ENCODE measurements at places on chromosomes 3 and 15. TPM values are rescaled to one million over a fixed set of nuclear protein-coding genes. Genes with fewer than 3 reads are reported as not detected.

The ACTC1 gene
- total RNA-seq = 0.25 TPM

The ANKDD1A gene
- total RNA-seq = 12.0 TPM

The UBAP1L gene
- total RNA-seq = 2.0 TPM

The SAMMSON gene
- not detected for total RNA-seq

The ANKUB1 gene
- 0.25 TPM for total RNA-seq

The CHRM5 gene
- 1.2 TPM for total RNA-seq

The CPN2 gene
- total RNA-seq = not detected

The ADCY5 gene
- 22.1 TPM for total RNA-seq

The C3orf22 gene
- total RNA-seq = not detected

The TGM4 gene
- total RNA-seq = not detected

The ATP13A4 gene
- total RNA-seq = 15.7 TPM

The SLC35G2 gene
- 9.3 TPM for total RNA-seq

The EXD1 gene
- total RNA-seq = 0.25 TPM

The RTP1 gene
- total RNA-seq = 0.25 TPM

The GOLGA6D gene
- total RNA-seq = under 0.01 TPM

The RASGRP1 gene
- total RNA-seq = 12.5 TPM

The ACKR2 gene
- 0.74 TPM for total RNA-seq

The GPR160 gene
- 2.2 TPM for total RNA-seq

The GOLGA6L6 gene
- total RNA-seq = not detected

The CATSPER2 gene
- 4.2 TPM for total RNA-seq

The LTK gene
- total RNA-seq = under 0.01 TPM

The ACAN gene
- total RNA-seq = 0.49 TPM

The FAIM gene
- total RNA-seq = 19.9 TPM

The CYP8B1 gene
- total RNA-seq = not detected

The CCR8 gene
- total RNA-seq = not detected

The FBN1 gene
- total RNA-seq = 20.9 TPM

The CHRNA5 gene
- 2.0 TPM for total RNA-seq

The MINAR1 gene
- 2.5 TPM for total RNA-seq

The GOLGA8B gene
- total RNA-seq = 33.7 TPM

The LSAMP gene
- 97.1 TPM for total RNA-seq

The TOPBP1 gene
- total RNA-seq = 51.9 TPM

The NDN gene
- 76.7 TPM for total RNA-seq

The STAB1 gene
- 5.9 TPM for total RNA-seq

The PATL2 gene
- total RNA-seq = not detected

The TMEM212 gene
- not detected for total RNA-seq

The GRK7 gene
- 0.25 TPM for total RNA-seq

The HAPLN3 gene
- 4.7 TPM for total RNA-seq

The TEX55 gene
- total RNA-seq = not detected

The EFHB gene
- 4.2 TPM for total RNA-seq

The OXTR gene
- 0.74 TPM for total RNA-seq

The TM4SF4 gene
- not detected for total RNA-seq

The BFSP2 gene
- total RNA-seq = 0.25 TPM

The TRIM69 gene
- 27.0 TPM for total RNA-seq

The CNTN4 gene
- 70.6 TPM for total RNA-seq

The STRIT1 gene
- not detected for total RNA-seq

The GOLGA6A gene
- total RNA-seq = not detected

The COL6A6 gene
- total RNA-seq = 0.49 TPM

The PYGO1 gene
- 42.5 TPM for total RNA-seq

The ADGRG7 gene
- under 0.01 TPM for total RNA-seq

Data from temporal lobe (tissue), 4 donors.